Cardiac muscle cell (in vitro differentiated cells and primary cell): ENCODE measurements at places on chromosomes 11 and 22. TPM values are rescaled to one million over a fixed set of nuclear protein-coding genes. Genes with fewer than 3 reads are reported as not detected.

The C11orf65 gene
- total RNA-seq, result 1.6 TPM in 1 of 2 replicates, not detected in the other

The CECR2 gene
- total RNA-seq, result 17.3 and 32.3 TPM in 2 replicates

The BTG4 gene
- total RNA-seq, result not detected in 2 replicates

The PYGM gene
- total RNA-seq, result 246 and 281 TPM in 2 replicates

The MPEG1 gene
- total RNA-seq, result not detected in 2 replicates

The PES1 gene
- 49.1 and 56.3 TPM in 2 replicates for total RNA-seq

The OR10D3 gene
- total RNA-seq, result not detected in 2 replicates

The NXPE1 gene
- total RNA-seq, result not detected in 2 replicates

The UEVLD gene
- total RNA-seq, result 6.3 and 13.1 TPM in 2 replicates

The APOBEC3G gene
- total RNA-seq, result 10.5 and 12.2 TPM in 2 replicates

The PKP3 gene
- total RNA-seq, result 0.09 and 0.70 TPM in 2 replicates
